ENCODE measurements at places on chromosomes 1 and 21.

DNA sequence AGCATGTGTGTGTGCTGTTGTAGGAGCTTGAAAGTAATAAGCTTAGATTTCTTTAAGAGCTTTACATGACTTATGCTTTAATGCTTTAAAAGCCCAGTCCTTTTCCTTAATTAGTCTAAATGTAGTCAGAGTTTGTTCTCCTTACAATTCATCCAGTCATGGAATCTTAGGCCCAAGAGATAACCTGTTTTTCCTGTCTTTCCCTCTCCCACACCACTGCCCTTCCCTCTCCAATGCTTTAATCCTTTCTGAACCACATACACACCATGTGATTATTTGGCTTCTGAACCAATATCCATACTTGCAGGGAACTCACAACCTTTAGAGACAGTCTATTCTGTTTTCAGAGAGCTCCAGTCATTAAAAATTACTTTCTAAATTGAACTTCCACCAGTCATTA lies 37.6 kb downstream of the ALG6 start:
- no peak for DNase-seq

DNA sequence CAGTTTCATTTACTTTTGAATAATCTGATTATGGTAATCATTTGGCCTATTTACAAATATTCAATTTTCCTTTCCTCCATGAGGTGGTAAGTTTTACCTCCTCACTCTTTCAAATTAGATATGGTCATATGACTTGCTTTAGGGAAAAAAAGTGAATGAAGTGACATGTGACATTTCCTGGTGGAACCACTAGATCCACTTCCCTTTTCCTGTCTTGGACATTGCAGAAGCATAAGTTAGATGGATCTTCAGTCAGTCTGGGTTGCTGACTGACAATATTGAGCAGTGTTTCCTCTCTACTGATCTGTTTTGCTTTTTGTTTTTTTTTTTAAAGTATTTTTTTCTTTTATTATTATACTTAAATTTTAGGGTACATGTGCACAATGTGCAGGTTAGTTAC lies 481.1 kb upstream of the PTBP2 start:
- DNase-seq, result no peak

DNA sequence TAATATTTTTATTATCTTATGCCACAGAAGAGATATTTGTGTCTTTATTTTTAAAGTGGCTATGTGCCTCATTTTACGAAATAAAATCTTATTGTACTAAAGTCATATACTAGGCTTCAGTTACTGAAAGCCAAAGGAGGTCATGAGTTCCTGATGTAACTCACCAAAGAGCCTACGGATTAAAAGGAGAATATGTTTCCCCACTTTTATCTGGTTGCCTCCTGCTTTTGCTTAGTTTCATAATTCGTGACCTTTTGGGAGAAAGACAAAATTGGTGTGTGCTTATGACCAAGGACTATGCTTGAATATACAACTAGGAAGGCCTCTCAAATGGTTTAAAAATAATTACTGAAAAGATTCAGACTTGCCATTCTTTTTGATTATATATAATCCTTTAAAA lies 18.2 kb upstream of the AHCTF1 start:
- DNase-seq, result no peak

GRCh38 chr1:244413736-244414135 lies 38.0 kb downstream of the ADSS2 start:
- DNase-seq, result no peak

- DNase-seq, result no peak
Measured at GRCh38 chr21:31873696-31874599, 1.1 kb downstream of the HUNK start.

GRCh38 chr1:219128957-219129356 lies 44.7 kb upstream of the LYPLAL1 start:
- DNase-seq, result no peak

- DNase-seq, result no peak
Measured at GRCh38 chr21:42574234-42575027, 60.8 kb downstream of the SLC37A1 start.

GRCh38 chr1:34828611-34829010 lies 30.9 kb downstream of the SMIM12 start:
- DNase-seq, result no peak

GRCh38 chr1:1624443-1625403 lies 7.2 kb upstream of the MMP23B start:
- DNase-seq, result no peak

DNA sequence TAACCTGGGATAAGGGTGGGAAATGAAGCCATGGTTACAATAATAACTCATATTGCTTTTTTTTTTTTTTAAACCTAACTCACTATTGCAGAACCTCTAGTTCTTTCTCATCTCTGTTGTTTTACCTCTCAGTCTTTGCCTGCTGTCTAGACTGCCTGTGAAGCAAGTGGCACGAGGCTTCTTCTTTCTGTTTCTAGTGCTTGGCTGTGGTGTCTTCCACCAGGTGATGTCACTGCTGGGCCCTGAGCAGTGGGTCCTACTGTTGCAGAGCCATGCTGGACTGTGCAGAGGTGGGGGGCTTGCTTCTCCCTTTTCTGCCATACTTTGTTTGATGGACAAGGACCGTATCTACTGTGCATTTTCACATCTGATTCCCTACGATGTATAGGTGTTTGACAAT lies 51.7 kb downstream of the ZNF326 start:
- DNase-seq, result no peak

DNA sequence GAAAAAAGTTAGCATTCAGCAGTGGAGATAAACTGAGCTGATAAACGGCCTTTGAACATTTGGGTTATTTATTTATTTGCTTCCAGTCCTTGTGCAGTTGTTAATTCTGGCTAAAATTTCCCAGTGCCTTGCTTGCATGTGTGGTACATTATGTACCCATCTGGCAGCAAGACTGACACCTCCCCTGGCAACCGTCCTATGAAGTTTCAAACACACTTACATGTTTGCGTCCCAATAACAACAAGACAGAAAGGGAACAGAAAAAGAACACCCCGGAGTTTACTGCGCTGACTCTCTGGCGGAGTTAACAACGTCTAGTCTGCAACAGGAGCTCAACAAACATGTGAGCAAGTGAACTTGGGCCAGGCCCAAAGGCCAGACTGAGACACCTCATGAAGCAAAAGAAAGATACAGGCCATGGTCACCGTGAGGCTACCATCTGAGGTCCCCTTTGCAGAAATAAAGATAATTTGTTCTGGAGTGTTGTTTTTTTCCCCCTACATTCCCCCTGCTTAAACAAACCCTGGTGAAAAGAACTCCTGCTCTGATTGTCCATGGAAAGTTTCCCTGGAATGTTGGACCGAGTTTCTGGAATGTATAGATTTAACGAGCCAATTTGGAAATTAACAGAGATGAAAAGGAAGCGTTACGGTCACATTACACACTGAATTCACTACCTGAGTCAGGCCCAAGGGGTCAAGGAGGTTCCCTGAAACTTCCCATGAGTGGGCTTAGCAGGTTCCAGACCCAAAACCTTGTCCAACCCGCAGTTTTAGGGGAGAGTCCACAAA lies 33.4 kb downstream of the TRABD2B start:
- DNase-seq, result no peak

DNA sequence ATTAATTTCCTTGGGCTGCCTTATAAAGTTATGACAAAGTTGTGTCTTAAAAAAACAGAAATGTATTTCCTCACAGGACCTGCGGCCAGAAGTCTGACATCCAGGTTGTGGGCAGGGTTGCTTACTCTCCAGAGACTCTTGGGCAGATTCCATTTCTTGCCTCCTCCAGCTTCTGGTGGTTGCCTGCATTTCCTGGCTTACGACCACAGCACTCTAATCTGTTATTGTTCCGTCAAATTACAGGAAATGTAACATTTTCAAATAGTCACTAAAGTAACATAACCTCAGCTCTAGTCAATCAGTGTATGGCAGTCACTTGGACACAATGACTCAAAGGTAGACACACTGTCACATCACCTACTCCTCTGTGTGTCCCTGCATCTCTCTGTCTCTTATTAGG lies 226.8 kb downstream of the DNAH14 start:
- DNase-seq, result no peak
